ENCODE measurements at places on chromosomes 3 and 15.

DNA sequence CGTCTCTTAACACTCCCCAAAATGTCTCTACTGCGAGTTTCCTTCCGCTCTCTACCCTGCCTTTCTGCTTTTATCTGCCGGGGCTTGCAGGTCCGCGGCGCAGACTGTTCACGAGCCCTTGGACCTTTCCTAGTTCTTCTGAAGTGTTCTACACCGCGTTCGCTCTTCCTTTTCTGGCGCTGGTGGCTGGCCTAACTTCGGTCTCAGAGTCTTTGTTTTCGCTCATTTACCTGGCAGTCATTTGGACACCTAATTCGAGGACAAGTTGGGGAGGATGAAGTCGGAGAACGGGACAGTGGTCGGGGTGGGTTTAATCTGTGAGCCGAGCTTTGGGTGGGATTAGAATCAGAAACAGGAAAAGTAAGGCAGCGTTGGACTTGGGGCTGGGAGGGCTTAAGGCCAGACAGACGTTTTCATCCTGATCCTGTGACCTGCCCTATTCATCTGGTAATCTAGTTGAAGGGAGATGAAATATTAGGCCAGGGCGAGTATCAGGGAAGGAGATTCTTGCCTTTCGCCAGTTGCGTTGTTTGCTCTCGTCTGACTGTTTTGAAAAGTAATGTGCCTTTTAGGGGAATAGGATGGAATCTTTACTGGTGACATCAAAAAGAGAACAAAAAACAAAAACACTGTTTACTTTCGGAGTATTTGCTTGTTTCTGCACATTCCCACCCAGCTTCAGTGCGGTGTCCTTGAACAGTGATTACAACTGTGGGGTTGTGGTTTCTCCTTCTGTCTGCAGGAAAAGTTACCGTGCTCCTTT lies 1.8 kb downstream of the DIPK2A start:
- DNase-seq: no peak

GRCh38 chr15:63339006-63339766 lies 42.5 kb downstream of the CA12 start:
- DNase-seq: no peak

DNA sequence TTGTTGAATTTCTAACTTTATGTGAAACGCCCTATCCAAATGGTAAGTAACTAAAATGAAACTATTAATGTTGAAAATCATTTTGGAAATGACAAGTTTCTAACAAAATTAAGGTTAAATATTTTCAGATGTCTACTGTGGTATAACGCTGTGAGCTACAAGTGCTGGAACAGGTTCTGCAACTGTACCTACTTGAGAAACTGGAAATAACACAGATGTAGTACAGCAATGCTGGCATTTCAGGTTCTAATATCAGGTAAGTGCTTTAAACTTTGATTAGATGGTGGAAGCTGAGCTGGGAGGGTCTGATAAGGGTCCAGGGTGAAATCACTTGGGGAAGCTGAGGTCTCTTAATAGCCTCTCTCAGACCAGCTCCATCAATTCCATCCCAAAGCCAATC lies 315.1 kb downstream of the STXBP5L start:
- DNase-seq: no peak

GRCh38 chr3:189132231-189132671 lies 39.5 kb upstream of the TPRG1 start:
- no peak for DNase-seq

GRCh38 chr3:4984511-4984864 lies 5.3 kb downstream of the BHLHE40 start:
- no peak for DNase-seq
